ENCODE measurements at places on chromosomes 4 and X.

GRCh38 chr4:112156112-112156511, 10.9 kb downstream of the FAM241A start:
- DNase-seq = no peak

DNA sequence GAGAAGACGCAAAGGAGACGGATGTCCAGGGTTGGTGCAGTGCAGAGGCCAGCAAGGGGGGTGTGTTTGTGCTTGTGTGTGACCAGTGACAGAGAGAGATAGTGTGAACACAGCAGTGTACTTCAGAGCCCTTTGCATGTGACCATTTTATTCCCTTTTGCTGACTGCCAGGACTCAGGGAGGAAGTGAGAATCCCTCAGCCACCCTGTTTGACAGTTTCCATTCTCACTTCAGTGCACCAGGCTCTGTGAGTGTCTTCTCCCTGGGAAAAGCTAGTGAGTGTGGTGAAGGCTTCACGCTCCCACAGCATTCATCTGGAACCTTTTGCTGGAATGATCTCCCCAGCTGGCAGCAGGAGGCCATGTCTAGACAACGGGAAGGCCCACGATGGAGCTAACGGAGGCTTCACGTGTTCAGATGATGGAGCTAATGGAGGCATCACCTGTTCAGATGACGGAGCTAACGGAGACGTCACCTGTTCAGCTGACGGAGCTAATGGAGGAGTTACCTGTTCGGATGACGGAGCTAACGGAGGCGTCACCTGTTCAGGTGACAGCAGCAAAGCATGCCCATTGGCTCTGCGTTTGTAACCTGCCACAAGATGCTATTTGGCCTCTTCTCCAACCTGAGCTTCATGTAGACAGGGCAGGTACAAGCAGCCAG, 195.4 kb downstream of the AFAP1 start:
- no peak for DNase-seq

- DNase-seq = peak; percentile 4
These were observed 226.4 kb downstream of the MAGEB5 start for GRCh38 chrX:26442340-26442739.

DNA sequence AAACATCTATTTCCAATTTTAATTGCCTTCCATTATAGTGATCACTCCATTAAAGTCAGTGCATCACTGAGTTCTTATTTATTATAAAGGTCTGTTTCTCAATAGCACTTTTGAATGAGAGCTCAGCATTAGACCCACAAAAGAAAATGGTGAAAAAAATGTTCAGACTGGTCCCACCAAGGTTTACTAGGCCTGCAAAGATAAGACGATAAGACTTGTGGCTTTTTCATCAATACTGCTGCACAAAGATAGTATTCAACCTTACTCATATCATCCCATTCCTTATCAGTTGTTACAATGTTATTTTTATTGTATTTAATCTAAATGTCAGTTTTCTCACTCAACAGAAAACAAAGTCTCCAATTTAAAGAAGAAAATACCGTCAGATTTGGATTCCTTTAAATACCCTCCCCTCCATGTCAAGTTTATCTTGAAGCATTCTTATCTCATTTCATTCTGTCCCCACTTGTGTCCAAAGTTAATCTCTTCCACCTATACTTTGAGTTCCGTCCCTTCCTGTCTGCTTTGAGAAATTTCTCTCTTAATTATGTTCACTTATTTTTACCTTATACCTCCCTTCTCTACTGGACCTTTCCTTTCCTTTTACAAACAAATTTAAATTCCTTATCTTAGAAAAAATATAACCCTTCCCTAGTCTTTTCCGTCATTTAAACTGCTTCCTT, 140.0 kb downstream of the GASK1B start:
- DNase-seq = no peak

DNA sequence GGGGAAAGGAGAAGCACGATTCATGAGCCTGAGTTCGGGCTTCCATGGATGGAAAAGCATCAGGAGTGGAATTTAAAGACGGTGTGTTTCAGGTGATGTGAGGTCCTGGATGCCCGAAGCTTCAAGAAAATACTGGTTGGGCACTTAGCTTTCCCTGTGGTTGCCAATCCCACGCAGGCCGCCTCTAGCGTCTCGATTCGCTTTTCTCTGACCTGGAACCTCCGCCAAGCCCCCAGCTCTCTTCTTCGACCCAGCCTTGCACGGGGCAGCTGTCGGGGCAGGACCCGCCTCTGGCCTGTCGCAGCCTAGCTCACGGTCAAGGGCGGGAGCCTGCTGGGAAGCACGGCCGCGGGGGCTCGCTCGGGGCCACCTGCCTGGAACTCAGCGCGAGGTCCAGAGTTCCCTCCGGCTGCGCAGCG, 308 bp upstream of the TLR2 start:
- no peak for DNase-seq

GRCh38 chr4:39802005-39802404, 104.1 kb downstream of the UBE2K start:
- no peak for DNase-seq

DNA sequence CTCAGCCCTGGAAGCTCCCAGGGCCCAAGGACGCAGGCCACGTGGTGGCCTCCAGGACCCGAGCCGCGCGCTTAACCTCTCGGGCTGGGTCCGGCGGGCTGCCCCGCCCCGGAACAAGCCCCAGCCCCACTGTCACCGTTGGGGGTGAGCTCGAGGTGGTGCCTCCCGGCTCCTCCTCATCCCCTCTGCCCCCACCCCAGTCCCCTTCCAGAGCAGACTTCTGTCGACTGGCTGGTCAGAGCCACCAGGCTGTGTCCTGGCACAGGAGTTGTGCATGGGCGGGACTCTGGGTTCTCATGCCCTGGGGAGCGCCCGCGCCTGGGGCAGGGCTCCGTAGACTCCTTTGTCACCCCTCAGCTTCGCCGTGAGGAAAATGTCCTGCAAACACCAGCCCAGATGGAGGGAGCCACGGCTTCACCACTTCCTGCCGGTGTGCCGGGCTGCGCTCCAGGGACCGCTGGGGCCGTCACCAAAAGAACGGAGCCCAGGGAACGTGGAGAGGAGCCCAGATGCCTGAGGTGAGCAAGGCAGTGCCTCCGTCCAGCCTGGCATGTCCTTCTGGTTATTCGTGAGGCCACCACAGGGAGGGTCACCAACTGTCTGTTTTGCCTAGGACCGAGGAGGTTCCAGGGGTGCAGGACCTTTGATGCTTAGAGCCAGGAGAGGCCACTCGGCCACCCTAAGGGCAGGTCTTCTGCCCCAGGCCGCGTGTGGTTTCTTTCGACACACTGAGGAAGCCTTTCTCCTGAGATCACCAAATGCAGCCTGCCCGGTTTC, 7.1 kb upstream of the RGS12 start:
- DNase-seq = no peak

GRCh38 chr4:3261411-3262207, 12.7 kb downstream of the MSANTD1 start:
- no peak for DNase-seq

- no peak for DNase-seq
These were observed 1.8 kb upstream of the KDM6A start for GRCh38 chrX:44871114-44871645.

DNA sequence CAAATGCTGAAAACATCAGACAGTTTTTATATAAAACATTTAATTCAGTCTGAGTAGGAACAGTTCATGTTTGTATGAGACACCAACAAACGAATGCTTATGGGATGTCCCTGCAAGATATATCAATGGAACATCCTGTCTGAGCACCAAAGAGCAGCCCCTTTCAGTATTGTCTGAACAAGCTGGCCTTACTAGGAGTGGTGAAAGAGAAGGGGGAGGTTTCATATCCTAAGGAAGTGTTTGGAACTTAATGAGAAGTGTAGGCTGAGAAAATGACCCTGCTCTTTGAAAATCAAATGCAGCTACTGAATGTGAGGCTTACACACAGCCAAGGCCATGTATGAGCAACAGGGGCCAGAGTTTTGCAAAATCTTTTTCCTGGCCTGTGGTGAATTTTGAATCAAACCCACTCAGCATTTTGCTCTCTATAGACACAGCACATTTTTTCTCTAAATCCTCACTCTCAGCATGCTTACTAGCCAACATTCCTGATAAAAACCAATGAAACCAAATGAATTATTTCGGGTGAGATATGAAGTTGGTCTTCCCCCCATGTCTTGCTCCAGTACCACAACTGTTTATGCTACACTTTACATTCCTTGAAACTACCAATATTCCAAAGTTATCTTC, 119.4 kb downstream of the LUZP4 start:
- DNase-seq = no peak

GRCh38 chrX:154780968-154781367, 18.3 kb downstream of the DKC1 start:
- no peak for DNase-seq

- DNase-seq = no peak
These were observed 103.6 kb downstream of the SORBS2 start for GRCh38 chr4:185708348-185708747.

DNA sequence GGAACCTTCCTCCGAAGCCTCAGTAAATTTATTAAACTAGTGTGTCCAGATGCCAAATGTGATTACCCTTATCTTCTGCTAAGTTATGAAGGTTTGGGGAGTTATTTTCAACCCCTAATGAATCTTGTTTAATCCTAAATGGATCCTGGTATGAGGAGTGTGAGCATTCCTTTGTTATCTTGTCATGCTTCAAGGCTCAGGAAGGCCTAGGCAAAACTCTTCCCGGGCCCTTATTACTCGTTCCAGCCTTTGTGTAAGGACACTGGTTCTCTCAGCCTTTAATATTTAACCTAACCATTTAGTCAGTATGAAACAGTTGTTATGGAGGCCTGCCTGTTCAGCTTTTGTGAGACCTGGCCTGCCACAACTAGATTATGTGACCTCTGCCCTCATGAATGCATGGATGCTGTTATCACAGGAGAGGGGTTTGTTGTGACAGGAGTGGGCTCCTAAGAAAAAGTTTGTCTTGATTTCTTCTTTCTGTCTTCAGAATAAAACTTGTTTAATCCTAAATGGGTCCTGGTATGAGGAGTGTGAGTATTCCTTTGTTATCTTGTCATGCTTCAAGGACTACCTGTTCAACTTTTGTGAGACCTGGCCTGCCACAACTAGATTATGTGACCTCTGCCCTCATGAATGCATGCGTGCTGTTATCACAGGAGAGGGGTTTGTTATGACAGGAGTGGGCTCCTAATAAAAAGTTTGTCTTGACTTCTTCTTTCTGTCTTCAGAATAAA, 181.7 kb downstream of the SLC39A8 start:
- DNase-seq = no peak

GRCh38 chr4:94519019-94519418, 67.3 kb downstream of the PDLIM5 start:
- no peak for DNase-seq

DNA sequence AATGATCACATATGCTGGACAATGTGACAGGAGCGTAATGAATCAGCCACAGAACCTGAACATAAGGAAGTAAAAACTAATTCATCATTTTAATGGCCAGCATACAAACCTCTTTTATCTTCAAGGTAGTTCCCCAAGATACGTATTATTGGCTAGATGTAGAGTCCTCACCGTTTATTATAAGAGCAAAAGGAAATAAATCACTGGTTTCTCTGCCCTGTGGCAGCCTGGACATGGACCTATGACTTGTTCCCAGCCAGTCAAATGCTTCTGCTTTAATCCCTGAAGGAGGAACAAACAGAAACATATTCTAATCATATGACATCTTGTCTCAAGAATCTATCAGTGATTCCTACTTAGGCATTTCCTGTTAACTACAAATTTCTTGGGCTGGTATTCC, 86.8 kb upstream of the FAM241A start:
- no peak for DNase-seq

DNA sequence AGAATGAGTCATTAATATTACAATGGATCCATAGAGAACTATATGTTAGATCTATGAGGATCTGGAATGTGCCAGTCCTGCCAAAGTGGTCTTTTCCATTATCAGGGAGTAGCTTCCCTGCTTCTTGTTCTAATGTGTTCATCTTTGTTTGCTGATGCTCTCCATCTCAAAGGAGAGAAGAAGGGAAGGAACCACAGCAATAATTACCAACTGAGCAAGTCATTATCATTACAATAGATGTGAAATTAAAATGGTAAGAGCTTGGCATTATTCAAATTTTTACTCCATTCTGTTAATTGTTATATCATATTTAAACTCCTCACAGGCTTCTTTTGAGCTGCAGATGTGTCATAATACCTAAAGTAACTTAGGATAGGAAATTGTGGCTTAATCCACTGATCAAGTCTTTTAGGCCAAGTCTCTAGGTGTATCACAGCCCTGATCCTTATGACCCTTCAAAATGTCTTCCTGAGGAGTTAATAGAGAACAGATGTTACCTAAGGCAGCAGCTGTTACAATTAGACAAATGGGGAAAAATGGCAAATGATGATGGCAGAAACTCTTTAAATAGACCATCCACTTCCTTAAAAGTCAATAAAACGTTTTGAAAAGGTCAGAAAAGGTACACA, 1492.7 kb upstream of the IGFBP7 start:
- no peak for DNase-seq

DNA sequence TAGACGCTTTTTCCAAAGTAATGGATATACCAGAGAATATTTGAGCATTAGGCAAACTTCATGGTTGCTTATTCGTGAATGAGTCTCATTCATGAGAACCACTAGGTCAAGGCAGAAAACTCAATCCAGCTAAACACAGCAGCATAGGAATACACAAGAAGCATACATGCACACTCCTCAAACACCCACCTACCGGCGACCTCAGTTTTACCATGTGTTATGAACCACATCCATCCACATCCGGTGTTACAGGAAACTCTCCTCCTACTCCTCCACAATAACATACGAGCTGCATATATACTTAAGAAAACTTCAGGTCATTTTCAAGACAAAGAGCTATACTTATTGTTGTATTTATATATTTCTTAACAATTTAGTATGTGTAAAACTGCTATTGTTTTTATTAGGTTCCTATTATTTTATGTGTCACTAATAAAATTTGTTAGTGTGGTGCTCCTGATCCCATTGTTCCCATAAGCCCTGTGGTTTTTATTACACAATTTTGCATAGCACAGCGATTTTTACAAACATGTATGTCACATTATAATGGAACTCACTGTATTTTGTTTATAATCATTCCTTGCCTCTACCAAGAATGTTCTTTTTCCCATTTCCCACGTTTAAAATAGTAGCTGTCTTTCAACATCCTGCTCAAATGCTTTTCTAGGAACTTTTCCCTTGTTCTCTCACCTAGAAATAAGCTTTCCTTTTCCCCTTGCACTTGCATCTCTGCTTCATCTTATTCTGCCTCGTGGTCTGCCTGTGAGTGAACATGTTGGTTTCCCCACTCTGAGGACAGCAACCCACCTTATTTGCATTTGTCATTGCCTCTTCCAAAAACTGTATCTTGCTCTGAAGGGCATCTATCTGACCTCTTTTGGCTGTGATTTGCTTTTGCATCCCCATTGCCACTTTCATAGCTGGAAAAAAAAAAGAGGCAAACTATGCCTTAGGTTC, 48.3 kb downstream of the STBD1 start:
- DNase-seq = peak; percentile 50

GRCh38 chr4:185662030-185662778, 126.9 kb upstream of the PDLIM3 start:
- DNase-seq = no peak

DNA sequence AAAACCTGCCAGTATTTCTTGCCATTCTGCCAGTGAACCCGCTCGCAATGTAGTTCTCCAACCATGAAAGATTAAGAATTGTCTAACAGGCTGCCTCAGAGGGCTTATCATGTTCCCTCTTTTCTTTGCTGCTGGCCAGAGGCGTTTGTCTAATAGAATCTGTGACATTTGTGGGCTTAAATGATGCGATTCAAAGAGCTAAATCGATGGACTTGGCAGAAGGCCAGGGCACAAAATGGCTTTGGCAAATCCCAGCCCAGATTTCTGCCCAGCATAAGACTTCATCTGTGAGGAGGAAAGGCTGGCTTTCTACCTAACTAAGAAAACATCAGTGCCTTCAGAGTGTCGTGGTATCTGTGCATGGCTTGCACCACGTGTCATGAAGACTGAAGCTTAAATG, 79.9 kb downstream of the TRPC5OS start:
- DNase-seq = no peak

All from activated CD4-positive, alpha-beta T cell treated with anti-CD3 and anti-CD28 coated beads, Interleukin-10, Interleukin-2, amounts not matched to agents 100 ng/mL and 50 ng/mL, durations not matched to agents 16 hours and 8 hours (primary cell).